Myometrial cell (primary cell): ENCODE measurements at places on chromosomes 11 and 22. TPM values are rescaled to one million over a fixed set of nuclear protein-coding genes. Genes with fewer than 3 reads are reported as not detected.

The CRYBB2 gene
- total RNA-seq: not detected in 2 replicates

The ST3GAL4 gene
- total RNA-seq: 26.2 and 32.9 TPM in 2 replicates

The CALCA gene
- not detected in 2 replicates for total RNA-seq

The TRIM51 gene
- total RNA-seq: not detected in 2 replicates

The UPB1 gene
- not detected in 2 replicates for total RNA-seq

The ST14 gene
- not detected in 2 replicates for total RNA-seq

The POGLUT3 gene
- total RNA-seq: 38.9 and 41.8 TPM in 2 replicates

The RHOD gene
- total RNA-seq: 11.2 and 22.5 TPM in 2 replicates

The PLAAT2 gene
- not detected in 2 replicates for total RNA-seq

The LDHAL6A gene
- not detected in 2 replicates for total RNA-seq

The LRRC51 gene
- 4.3 and 8.7 TPM in 2 replicates for total RNA-seq
